ENCODE measurements at places on chromosomes 13 and 19.

DNA sequence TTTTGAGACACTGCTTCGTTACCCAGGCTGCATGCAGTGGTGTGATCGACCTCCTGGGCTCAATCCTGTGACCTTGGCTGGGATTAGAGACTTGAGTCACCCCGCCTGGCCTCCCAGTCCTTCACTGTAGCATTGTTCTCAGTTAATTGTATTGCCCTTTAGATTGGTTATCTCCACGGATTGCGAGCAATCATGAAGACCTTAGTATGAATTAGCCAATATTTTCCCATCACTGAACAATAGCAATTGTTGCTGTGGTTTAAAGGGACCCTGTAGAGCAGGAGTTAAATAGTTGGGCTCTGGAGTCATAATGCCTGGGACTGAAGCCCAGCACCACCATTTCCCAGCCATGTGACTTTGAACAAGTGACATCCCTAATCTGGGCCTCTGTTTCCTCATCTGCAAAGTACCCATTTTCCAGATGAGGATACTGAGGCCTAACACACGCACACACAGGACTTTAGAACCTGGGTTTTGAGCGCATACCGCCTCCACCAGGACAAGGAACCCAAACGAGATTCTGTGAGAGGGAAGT, 8.4 kb downstream of the PPP1R14A start:
- no peak for DNase-seq

DNA sequence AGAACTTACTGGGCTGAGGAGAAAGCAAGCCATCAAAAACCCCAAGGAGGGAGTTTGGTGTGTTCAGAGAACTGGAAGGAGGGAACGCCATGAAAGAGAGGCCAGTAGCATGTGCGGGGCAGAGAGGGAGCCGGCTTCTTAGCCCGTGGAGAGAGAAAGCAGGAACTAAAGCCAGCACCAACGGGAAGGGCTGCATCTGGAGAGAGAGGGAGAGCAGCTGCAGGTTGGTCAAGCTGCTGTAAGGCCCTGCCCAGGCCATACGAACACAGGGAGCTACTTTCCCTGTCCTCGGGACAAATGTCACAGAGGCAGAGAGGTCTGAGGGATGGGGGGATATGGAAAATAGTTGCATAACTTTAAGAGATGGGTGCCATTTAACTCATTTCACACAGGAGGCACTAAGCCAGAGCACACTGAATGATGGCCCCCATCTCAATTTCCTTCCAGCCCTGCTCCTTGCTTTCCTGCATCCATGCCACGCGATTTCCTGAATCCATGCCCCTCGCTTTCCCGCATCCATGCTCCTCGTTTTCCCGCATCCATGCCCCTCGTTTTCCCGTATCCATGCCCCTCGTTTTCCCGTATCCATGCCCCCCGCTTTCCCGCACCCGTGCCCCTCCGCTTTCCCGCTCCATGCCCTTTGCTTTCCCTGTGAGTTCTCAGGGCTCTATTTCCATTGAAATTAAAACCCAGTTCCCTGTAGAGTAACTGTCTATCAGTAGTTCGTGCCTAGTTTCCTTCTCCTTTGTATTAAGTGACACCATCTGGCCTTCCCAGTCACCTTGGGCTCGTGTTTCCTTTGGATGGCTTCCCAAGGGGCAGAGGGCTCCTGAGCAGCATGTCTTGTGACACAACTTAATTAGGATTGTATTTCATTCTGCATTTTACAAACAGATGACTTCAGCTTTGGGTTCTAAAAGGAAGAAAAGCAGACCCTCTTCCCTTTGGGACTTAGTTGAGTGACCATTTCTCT, 31.5 kb upstream of the TPT1 start:
- no peak for DNase-seq

GRCh38 chr13:43761616-43762315, 25.0 kb downstream of the ENOX1 start:
- no peak for DNase-seq

DNA sequence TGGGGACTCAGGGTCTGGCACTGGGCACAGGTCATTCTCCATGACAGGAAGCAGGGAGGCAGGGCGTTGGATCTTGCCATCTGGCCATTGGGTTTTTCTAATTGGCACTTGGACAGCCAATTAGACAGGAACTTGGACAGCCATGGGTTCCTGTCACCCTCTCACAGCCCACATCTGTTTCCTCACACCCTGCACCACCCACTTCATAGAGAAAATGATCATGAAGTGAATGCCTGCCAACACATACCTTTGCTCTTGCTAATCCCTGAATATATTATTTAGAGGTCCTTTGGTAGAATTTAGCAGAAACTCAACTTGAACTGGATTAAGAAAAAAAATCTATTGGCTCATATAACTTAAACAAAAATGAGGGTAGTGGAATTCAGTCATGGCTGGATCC, 4.9 kb upstream of the OLFM2 start:
- no peak for DNase-seq

- DNase-seq = no peak
Measured at GRCh38 chr19:5695649-5696195, 5.6 kb downstream of the RPL36 start.

DNA sequence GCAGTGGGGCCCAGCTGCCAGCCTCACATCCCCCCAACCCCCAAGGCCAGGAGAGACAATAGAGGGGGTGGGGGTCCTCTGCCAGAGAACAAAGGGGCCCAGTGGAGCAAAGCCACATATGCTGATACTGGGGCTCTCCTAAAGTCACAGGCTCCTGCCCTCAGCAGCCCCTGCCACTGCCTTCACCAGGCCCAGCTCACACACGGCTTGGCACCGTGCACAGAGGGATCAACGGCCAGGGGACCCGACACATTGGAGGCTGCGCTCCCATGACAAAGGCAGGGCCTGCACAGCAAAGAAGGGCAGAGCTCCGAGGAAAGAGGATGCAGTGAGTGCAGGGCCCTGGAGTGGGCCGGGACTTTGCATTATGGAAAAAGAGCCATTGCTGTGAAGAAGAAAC, 146.4 kb downstream of the KDM4B start:
- no peak for DNase-seq

GRCh38 chr13:77729502-77730221, 32.2 kb downstream of the SLAIN1 start:
- no peak for DNase-seq

DNA sequence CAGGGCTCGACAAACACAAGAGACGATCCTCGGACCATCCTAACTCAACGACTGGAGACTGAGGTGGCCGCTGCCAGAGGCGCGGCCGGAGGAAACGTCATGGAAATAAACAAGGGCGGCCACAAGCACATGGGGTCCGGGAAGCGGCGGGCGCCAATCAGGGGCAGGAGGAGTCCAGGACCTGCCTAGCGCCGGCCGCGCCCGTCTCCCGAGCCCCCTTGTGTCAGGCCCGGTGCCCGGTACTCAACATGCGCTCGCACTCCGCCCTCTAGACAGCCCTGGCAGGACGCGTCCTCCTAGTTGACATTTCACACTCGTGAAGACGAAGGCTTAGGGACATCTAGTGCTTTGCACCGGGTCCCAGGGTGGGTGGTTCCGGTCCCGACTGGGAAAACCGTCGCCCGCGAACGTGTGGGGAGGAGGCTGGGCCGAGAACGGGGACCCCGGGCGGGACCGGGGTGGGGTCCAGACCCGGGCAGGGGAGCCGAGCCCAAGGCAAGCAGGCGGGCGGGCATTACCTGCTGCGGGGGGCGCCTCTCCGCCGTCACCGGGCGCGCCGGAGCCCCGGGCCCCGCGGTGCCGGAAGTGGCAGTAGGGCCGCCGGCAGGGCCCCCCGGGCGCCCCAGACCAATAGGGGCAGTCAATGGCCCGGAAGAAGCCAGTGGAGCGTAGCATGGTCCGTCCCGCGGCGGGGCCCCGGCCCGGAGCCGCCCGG, 442 bp downstream of the REXO1 start:
- no peak for DNase-seq

DNA sequence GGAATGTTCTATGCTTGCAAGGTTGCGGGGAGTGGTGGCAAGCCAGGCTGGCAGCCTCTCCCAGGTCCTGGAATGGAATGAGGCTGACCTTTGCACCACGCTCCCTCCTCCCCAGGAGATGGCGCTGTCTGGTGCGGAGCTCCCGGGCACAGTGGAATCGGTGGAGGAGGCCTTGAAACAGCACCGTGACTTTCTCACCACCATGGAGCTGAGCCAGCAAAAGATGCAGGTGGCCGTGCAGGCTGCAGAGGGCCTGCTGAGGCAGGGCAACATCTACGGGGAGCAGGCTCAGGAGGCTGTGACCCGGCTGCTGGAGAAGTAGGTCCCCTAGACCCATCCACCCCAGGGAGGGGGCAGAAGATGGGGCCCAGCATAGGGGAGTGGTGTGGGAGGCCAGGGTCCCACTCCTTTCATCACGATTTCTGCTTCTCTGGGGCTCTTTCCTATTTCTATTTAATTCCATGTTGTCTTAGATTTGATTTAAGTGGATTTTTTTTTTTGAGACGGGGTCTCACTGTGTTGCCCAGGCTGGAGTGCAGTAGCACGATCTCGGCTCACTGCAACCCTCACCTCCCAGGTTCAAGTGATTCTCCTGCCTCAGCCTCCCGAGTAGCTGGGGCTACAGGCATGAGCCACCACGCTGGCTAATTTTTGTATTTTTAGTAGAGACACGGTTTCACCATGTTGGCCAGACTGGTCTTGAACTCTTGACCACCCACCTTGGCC, 53.2 kb upstream of the SHKBP1 start:
- DNase-seq = peak; percentile 67

DNA sequence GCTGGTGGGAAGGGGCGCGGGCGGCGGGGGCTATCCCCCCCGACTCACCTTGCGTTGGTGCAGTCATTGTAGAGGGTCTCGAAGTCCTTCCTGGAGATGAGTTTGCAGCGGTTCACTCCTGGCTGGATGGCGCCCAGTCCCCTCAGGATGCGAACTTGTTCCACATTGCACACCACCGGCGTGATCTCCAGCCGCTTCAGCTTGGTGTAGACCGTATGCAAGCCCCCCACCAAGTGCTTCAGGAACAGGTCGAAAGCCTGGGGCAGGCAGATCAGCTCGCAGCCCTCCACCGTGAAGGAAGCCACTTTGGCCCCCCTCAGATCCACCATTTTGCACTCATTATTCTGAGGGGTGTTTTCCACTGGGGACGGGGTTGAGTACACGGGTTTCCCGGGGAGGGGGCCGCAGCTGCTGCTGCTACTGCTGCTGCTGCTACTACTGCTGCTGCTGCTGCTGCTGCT, 1.1 kb downstream of the DACH1 start:
- DNase-seq = no peak

DNA sequence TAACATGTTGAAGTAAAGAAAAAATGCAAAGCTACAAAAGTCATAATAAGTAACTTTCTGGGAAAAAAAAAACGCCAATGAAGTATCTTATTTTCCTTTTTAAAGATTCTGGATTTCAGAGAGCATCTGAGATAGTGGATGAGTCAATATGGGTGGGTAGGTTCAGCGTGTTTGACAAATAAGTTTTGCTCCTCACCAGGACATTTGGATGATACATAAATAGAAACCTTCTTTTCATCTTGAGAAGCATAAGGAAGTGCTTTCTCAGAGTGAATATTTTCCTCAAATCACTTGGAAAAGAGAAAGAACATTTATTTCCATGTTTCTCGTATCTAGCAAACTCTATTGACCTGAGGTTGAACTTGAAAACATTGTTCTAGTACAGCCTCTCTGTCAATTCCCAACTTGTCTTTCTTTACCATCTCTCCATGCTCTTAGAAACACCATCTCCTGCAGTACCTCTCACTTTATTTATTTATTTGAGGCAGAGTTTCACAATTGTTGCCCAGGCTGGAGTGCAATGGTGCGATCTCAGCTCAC, 463.2 kb downstream of the KLF5 start:
- no peak for DNase-seq

DNA sequence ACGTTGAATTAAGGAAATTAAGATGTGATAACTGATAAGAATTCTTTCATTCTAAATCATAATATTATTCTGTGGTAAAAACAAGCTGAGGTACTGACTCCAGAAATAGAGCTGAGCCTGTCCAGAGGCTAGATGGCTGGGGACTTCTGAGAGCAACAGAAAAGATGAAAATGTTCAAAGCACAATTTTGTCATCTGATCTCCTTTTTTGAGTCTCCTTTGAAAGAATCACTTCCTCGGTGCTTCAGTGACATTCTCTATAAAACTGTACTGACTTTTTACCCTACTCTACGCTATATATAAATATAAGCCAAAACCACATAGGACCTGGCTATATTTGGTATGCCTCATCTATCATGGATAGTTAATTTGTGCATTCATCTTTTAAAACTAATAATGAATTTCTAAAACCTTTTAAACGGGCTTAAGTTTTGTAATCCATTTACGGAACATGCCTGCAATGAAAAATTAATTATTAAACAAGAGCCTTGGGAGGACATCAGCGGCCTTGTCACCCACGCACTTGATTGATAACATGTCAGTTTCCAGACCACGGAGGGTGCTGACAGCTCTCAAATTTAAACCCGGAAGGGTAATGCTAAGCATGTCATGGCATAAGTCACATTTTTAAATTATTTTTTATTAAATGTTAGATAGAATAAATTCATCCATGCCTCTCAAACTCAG, 235.5 kb downstream of the PCDH9 start:
- no peak for DNase-seq

DNA sequence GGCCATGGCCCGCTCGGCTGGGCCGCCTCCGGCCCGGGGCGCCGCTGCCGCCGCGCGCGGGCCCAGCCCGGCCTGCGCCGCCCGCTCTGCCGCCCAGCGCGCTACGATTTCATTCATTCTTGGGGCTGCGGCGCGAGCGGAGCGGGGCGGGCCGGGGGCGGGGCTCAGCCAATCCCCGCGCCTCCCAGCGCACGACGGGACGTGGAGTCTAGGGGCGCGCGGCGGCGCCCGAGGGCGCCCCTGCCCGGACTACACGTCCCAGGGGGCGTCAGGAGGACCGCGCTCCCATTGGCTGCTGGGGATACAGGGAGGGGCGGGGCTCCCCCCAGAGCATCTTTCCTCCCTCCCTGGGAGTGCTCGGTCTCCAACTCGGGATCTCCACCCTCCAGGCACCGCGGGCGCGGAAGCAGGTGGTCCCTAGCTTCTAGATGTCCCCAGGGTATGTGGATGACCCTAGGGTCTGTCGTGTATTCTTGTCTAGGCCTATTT, 5.6 kb upstream of the DPF1 start:
- DNase-seq = peak; percentile 100

- DNase-seq = no peak
Measured at GRCh38 chr13:85381082-85381481, 418.1 kb downstream of the SLITRK6 start.

GRCh38 chr19:53865918-53866864, 1.5 kb upstream of the MYADM start:
- DNase-seq = peak; percentile 81

DNA sequence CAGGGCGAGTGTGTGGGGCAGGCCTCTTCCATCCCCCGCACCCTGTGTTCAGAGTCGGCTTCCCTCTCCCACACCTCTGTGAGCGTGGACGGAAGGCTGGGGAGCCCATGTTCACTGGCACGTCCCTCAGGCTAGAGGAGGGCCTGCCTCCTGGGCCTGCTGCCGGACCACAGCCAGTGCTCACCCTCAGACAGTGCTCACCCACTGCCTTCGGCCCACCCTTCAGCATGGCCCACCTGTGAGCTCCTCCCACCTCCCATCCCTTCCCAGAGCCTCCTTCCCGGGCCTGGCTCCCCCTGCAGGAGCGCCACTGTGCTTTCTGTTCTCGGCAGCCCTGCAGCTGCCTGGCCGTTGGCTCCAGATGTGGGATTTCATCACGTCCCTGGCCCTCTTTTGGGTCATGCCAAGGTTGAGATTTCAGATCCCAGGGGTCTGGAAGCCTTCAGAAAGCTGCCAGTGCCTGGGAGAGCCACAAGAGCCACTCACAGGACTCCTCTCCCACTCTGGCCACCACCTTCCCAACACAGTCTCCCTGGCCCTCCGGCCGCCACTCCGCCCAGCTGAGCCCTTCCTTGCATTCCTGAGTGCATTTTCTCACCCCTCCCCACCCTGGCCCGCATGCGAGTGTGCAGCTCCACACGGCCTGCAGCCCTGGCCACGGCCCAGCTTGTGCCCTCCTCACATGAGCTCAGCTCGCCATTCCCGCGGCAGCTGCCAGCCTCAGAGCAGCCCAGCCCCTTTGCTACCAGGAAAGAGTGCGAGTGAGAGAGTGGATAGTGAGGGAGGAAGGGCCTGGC, 25.3 kb downstream of the CAPN12 start:
- DNase-seq = no peak
